Adrenal gland (tissue), 19 donors: ENCODE measurements at places on chromosomes 5 and 9.
A peak's percentile ranks its signal among the peaks of the same experiment; 100 is the strongest.

- DNase-seq, result no peak
Observed at GRCh38 chr9:95725045-95725444, 150.4 kb upstream of the ERCC6L2 start.

GRCh38 chr9:71885467-71885866 is 25.5 kb downstream of the ABHD17B start:
- DNase-seq, result no peak

GRCh38 chr5:7410936-7411511 is 15.1 kb downstream of the ADCY2 start:
- no peak for DNase-seq

- DNase-seq, result no peak
Observed at GRCh38 chr5:146079695-146080373, 25.5 kb downstream of the PLAC8L1 start.

DNA sequence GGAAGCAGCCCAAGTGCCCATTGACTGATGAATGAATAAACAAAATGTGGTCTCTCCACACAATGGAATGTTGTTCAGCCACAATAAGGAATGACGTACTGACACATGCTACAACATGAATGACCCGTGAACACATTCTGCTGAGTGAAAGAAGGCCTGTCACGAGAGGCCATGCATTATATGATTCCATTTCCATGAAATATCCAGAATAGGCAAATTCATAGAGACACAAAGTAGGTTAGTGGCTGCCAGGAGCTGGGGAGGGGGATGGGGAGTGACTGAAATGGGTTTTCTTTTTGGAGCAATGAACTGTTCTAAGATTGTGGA is 41.4 kb downstream of the BICD2 start:
- peak; percentile 15 for DNase-seq

DNA sequence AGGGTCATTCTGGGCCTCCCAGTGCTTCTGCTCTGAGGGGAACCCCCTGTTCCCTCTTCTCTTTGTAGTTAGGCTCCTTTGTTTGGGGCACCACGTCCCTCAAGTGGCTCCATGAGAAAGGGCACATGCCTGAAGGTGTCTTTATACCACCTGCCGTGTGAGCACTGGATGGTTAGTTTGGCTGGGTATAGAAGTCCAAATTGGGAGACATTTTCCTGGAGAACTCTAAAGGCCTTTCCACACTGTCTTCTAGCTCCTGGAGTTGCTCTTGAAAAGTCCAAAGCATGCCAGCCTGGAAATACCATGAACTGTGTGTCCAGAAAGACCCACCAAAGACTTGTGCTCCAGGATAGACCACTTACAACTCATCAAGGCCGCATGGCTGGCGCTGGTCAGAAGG is 11.1 kb upstream of the CCDC187 start:
- no peak for DNase-seq

DNA sequence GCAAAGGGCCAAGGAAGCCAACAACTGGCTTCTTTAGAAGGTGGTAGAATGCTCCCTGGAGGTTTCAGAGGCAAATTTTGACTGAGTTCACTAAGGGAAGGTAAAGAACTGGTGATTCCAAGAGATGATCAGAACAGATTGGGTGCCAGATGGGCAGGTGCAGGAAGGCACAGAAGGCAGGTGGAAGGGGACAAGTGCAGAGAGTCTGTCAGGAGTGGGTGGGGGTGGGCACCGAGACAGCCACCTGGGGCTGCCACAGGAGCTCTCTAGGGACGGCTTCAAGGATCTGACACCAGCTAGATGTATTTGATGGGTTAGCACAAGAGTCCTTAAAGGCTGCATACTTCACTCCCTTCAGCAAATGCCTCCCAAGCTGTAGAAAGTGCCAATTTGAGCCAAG is 207.3 kb downstream of the PTTG1 start:
- DNase-seq, result no peak

GRCh38 chr5:172771439-172772111 is 580 bp upstream of the DUSP1 start:
- no peak for DNase-seq

DNA sequence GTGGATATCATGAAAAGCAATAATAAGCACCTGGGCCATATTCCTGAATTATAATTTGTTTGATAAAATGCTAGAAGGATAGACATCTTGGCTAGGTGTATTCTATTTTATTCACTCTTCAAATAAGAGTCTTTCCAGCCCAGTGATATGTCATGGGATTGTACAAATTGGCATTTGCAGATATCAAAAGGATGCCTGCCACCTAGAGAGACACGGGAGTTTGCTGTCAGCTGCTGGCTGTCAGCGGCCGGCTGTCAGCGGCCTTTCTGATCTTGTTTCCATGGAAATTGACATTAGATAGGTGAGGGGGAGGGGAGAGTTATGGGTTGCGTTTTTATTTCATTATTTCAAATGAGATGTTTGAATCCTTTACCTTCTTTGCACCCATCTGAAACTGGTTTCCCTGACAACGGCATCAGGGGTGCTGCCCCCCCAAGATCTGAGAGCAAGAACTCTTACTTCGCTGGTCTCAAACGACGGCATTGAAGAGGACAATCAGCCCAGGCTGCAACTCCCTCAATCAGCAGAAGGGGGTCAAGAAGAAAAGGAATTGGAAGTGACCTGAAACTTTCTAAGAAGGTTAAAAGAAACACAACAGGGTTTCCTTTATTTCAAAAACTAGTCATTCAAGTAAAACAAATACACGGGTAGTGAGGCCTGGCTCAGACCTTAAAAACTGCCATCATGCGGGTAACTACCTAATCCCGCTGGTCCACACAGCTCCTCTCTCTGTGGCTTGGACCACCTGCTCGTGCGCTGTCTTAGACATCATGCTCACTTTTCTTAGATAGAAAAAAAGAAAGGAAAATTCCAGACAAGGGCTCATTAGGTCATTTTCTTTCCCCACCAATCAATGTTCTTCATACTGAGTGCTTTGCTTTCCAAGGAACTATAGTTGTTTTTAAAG is 115.7 kb downstream of the TLE1 start:
- no peak for DNase-seq

DNA sequence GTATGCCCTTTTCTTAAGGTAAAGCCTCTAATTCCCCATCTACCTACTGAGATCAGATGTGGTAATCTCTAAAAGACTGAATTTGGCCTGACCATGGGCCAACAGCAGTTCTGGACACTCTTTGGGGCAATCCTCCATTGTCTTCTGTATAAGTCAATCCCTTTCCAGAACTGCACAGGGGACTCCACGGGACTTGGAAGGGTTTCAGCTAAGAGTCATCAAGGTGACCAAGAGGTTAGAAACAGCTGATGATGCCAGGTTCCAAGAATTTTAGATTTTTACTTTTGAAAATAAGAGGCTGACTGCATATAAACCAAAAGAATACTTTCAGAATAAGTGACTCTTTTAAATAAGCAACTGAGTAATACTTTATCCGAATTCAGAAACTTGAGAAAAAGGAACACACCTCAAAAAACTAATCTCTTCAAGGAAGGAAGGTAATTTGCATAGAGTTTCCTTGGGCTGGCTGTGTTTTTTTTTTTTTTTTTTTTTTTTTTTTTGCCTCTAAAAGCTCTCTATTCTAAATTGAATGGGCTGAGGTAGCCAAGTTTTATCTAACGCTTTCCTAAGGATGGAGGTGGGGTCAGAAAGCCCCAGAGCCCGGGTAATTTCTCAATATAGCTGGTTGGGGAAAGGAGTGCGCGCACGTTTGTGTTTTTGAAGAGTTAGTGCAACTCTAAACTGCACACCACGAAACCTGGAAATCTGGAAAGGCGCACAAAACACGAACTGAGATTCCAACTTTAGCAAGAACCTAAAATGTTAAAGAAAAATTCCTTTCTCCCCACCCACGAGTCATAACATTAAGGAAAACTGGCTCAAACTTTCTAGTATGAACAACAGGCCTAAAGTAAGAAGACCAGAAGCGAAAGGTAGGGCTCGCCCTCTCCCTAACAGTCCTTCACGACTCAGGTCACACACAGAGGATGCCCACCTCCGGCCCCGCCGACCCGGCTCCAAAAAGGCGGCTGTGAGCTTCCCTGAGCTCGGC is 1.3 kb downstream of the VCP start:
- no peak for DNase-seq

DNA sequence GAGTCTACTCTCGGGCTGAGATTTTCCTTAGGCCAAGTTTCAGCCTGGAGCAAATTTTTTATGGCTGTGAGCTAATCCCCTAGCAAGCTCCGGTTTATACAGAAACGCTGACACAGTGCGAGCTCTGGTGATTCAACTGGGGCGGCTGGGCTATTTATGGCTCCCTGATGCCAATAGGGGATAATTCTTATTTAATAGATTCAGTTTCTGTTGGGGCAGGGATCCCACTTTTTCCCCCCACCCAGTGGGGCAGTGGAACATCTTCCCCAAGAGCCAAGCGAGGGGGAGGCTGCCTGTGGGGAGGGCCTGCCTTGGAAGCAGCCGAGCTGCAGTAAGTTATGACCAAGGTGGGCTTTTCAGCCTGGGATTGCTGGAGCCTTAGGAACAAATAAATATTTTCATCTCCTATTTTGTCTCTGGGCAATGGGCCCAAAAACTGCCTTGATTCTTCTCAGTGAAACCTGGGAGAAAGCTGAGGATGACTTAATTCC is 129.1 kb downstream of the MACROH2A1 start:
- no peak for DNase-seq

- peak; percentile 29 for DNase-seq
Observed at GRCh38 chr5:157670662-157671591, at the start of gene C5orf52. TSS of gene C5orf52 (plus strand) at chr5:157671533. CDS start at chr5:157671615, 82 bp downstream.

DNA sequence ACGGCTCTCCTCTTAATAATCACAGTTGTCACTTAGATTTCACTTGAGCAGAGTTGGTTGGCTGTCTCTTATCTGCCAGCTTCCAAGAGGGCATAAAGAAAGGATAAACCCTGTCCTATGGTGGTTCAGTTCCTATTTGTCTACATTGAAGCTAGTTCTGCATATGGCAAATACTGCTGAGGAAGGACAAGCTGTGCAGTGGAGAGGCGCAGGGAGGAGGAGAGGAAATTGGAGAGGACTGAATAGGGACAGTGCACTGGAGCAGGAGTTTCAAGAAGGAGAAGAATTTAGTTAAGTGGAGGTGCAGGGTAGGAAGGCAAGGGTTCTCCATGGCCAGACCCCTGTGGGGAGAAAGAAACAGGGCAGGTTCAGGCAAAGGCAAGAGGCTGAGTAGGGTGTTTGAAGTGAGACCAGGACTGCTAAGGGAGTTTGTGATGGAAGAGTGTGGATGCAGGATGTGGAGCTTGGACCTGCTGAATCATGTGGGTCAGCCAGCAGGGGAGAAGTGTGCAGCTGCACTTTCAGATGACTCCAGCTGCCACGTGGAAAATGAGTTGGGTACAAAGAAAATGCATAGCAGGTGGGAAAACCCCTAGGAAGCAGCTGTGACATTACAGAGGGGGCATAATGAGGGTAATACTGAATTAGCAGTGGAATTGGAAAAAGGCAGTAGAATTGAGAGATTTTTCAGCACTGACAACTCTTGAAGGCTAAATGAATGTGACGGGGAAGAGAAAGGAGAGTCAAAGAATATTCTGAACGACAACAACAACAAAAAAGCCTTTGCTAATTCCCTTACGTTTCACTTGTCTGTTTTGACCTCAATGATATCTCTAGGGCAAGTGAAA is 66.8 kb downstream of the MAMDC2 start:
- DNase-seq, result no peak

DNA sequence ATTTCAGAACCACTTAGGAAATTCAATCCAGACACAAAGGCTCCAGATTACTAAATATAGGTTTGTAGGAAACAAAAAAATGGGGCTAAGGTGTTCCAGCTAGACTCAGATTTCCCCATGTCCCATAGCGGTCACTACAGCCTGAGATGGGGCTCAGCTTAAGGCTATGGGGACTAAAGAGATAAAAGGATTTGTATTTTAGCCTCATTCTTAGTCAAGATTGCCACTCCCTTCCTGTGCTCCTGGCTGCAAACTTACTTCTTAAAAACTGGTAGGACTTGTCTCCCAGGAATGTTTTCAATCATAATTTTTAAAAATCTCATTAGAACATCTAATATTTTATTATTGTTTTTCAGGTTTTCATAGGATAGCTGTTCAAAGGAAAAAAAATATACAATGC is 253.8 kb upstream of the DAB2 start:
- DNase-seq, result no peak

GRCh38 chr5:133295520-133295919 is 243.7 kb downstream of the HSPA4 start:
- no peak for DNase-seq

DNA sequence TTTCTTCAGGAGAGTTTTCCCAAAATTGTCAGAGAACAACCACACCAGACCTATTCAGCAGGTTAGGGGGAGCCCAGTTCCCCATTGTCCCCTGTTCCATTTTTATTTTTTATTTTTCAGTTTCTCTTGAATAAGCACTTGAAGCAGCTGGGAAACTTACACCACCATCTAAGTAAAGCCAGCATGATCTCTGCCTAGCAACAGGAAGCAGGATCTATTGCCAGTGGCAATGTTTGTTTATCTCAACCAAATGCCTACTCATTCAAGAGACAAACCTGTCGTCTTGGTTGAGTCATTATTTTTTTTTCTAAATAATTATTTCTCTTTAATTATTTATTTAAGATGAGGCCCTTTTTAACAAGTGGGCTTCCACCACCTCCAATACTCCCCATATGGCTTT is 379.3 kb downstream of the PLK2 start:
- no peak for DNase-seq

- no peak for DNase-seq
Observed at GRCh38 chr9:95065224-95065623, 252.3 kb downstream of the FANCC start.

- no peak for DNase-seq
Observed at GRCh38 chr9:28158451-28158850, 585.2 kb upstream of the C9orf72 start.

DNA sequence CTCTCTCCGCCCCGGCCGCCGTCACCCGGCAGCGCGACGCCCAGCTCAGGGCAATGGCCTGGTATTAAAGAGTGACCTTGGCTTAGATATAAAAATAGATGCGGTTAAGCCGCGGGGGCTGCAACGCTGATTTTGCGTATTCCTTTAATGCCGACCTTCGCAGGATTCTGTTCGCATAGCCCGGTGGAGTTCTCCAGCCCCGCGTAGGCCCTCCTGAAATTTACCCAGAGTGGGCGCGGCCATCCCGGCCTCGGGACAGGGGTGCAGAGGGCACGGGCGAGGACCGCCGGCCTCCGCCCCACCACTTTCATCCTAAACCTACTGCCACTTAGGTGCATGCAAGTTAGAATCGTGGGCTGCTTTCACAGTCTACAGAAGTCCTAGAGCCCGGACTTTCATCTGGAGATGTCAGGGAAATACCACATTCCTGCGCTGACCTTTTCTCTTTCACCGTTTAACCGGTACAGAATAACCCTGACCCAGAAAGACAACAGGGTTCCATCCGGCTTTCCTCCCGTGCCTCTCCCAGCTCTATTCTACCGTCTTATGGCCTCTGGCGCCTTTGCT is 492 bp upstream of the FAM169A start:
- DNase-seq, result peak; percentile 8

DNA sequence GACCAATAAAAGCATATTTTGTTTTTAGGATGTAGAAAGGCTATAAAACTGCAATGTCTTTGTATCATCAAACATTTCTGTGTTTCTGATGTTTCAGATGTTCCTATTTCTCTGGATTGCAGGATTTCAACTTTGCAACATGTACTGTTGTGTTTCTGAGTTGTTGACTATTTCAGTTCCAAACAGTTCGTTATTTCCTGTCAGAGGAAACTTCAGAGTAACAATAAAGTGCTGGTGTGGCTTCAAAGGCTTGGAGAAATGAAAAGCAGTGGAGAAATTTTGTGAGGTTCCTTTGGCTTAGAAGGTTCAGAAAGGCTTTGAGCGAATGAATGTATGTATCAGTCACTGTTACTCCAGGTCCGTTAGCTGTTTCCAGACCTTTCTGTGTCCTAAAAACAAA is 17.2 kb downstream of the TJP2 start:
- no peak for DNase-seq
